Heart left ventricle (tissue), 16 donors: ENCODE measurements at places on chromosomes 2 and 18. TPM values are rescaled to one million over a fixed set of nuclear protein-coding genes. Genes with fewer than 3 reads are reported as not detected.

- peak; percentile 88 for DNase-seq
Measured at GRCh38 chr18:26863122-26863879, 2.2 kb downstream of the AQP4 start.

Gene GALR1
- not detected for total RNA-seq

- peak; percentile 70 for DNase-seq
Measured at GRCh38 chr2:120536141-120536540, 190.2 kb downstream of the INHBB start.

DNA sequence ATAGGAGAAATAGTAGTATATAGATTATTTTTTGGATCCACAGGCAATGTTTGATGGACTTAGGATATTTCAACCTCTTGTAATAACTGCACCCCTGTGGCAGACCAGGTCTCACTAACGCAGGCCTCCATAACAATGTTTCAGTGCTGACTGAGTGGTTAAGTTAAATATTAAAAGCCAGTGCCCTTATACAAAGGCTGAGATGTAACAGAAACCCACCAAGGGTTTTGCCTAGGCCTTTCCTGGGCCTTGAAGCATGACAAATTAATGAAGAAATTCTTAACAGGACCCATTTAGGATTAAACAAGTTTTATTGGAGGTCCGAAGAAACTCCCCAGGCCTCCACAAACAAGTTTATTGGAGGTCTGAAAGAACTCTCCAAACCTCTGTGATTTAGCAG, 1.6 kb upstream of the SUCLG1 start:
- no peak for DNase-seq

- no peak for DNase-seq
Measured at GRCh38 chr2:7633566-7634153, 716.4 kb downstream of the RNF144A start.

GRCh38 chr2:20130821-20131645, 79.6 kb upstream of the LAPTM4A start:
- DNase-seq, result no peak

DNA sequence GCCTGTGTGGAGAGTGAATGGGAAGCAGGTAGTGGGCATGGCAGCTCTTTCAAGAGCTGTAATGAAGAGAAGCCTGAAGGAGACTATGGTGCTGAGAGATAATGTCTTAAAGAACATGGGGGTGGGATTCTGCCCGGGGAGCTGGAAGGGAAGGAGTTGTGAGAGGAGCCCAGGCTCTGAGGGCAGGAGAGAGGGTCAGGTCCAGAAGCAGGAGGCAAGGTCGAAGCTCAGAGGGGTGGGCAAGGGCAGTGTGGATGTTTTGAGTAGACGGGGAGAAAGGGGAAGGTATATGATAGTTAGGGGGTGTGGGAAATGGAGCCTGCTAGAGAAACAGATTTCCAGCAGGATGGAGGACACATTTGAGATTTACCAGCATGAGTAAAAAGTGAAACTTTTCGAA, 2.1 kb downstream of the CAPN10 start:
- no peak for DNase-seq

Gene TOGARAM2
- total RNA-seq, result 23.2 TPM

GRCh38 chr18:9419956-9420631, 55.2 kb upstream of the RALBP1 start:
- no peak for DNase-seq

Gene LRRTM1
- 0.93 TPM for total RNA-seq

- DNase-seq, result no peak
Measured at GRCh38 chr18:506264-506663, 5.8 kb upstream of the COLEC12 start.

Gene PDCD1
- 0.27 TPM for total RNA-seq

Gene ASPRV1
- total RNA-seq, result 0.67 TPM

DNA sequence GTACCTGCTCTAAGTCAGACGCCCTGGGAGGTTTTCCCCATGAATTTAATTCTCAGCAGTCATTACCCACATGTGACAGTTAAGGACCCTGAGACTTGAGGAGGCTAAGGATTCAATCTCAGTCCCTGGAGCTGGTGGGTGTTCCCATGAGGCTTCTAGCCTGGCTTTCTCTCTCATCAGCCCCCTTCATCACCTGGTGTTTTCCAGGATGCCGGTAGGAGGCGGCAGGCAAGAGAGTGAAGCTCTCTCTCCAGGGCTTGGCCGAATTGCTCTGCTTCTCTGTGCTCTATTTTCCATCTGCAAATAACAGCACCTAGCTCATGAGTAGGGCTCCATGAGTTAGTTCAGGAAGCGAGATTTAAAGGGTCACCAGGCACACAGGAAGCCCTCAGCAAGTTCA, 241.9 kb downstream of the PTPRM start:
- no peak for DNase-seq

Gene PDE1A
- total RNA-seq, result 5.5 TPM

Gene CRYBA2
- total RNA-seq, result not detected

GRCh38 chr2:134564549-134564948, 154.3 kb downstream of the TMEM163 start:
- DNase-seq, result no peak

DNA sequence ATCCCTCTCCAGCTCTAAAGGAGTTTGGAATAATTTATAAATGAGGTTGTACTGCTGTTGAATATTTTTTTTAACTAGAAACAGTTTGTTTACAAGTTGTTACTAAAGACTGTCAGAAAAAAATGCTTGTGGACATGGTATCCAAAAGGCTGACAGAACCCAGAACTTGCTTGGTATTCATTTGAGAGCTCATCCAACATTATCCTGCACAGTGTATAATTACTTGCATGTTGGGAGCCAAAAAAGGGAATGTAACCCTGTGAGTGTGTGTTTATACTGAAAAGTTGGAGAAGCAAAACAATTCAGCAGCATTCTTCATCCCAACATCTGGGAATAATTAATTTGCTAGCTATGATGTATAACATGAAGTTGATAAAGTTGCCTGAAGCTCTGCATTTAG, 42.1 kb upstream of the EHBP1 start:
- no peak for DNase-seq

Gene OBSL1
- total RNA-seq, result 181 TPM

- no peak for DNase-seq
Measured at GRCh38 chr2:145692971-145693478, 1173.1 kb upstream of the ZEB2 start.

GRCh38 chr2:239346676-239347075, 54.1 kb downstream of the HDAC4 start:
- DNase-seq, result no peak
